ENCODE measurements at places on chromosomes 1 and 21.

DNA sequence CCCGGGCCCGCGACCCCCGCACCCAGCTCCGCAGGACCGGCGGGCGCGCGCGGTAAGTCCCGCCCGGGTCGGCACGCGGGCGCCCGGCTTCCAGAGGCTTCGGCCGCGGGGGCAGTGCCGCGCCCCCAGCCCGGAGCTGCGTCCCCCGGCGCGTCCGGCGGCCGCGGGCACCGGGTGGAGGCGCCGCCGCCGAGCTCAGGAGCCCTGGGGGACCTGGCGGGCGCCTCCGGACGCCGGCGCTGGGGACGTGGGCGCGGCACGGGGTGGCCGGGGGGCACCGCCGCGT lies 227 bp downstream of the NBL1 start:
- DNase-seq: no peak

GRCh38 chr1:165886983-165887382 lies 59.6 kb downstream of the UCK2 start:
- no peak for DNase-seq

- peak; percentile 56 for DNase-seq
Observed at GRCh38 chr1:160007577-160008200, 24.1 kb downstream of the PIGM start.

DNA sequence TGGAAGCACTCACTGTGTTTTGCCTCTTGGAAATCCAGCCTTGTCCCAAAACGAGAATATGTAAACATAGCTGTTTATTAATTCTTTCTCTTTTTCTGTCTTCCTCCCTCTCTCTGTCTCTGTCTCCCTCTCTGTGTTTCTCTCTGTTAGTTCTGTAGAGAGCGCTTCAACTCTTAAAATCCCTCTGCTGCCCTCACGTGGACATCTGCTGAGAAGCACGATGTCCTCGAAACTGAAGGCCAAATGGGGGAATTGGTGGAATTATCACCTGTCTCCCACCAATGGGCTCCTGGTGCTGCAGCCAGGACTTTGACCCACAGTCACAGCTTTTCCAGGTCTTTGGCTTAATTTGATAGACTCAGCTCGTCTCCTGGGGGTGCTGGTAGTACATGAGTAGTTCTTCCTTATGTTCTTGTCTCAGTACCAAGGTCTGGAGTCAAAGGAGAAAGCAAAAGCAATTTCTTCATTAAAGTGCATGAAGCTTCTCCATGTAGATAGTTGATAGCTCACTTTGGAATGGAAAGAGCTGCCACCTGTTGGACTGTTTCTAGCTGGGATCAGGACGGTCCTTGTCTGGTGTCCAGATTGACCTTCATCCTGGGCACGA lies 5.5 kb upstream of the GBP6 start:
- peak; percentile 39 for DNase-seq

GRCh38 chr1:206719169-206719839 lies 34.6 kb downstream of the MAPKAPK2 start:
- no peak for DNase-seq

All from A172 (cell line).